Heart right ventricle (tissue), 16 donors: ENCODE measurements at places on chromosomes 11 and 22.
A peak's percentile ranks its signal among the peaks of the same experiment; 100 is the strongest.

DNA sequence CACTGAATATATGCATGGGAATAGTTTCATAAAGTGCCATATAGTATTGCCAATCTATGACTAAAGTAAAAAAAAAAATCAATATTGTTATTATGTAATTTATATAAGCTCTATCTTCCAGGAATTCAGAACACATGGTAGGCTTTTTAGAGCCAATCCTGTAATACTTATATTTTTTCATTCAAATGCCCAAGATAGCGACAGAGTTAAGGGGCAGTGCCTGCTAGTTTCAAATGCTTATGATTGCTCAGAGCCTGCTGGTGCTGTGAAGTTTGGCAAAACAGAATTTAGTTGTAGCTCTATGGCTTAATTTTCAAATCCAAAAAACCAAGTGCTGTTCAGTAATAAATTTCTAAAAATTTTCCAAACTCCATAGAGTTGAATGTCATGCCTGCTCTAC is 39.0 kb upstream of the BLID start:
- DNase-seq: no peak

DNA sequence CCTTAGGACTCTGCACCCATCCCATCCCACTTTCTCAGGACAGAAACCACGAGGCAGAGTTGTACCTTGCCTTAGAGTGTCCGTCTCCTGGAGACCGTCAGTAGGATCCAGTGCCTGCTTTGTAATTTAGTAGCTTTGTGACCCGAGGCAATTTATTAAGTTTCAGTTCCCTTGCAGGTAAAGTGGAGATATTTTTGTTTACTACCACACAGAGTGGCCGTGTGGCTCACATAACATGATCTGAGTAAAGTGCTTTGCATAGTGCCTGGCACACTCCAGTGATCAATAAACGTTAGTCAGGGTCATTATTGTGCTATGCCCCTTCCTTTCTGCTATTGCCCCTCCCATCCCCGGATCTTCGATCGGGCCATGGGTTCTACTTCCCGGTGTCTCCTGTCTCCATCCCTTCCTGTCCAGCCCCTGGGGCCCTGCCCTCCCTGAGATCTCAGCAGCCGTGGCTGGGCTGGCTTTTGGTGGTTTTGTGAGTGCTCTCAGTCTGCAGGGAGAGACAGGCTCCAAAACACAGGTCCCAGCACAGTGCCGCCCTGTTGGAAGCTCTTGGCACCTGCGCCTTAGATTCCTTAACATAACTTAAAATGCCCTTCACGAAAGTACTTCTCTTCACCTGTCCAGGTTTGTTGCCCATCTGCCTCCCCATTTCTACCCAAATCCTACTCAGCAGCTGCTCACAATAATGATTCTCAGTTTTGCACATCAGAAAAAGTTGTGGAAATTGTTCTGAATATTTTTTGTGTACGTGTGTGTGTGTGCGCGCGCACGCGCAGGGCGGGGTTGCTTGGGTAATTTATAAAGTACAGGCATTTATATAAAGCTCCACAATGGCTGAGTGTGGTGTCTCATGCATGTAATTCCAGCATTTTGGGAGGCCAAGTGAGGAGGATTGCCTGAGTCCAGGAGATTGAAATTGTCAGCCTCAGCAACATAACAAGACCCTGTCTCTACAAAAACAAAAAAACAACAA is 753.7 kb downstream of the NTM start:
- DNase-seq: no peak

DNA sequence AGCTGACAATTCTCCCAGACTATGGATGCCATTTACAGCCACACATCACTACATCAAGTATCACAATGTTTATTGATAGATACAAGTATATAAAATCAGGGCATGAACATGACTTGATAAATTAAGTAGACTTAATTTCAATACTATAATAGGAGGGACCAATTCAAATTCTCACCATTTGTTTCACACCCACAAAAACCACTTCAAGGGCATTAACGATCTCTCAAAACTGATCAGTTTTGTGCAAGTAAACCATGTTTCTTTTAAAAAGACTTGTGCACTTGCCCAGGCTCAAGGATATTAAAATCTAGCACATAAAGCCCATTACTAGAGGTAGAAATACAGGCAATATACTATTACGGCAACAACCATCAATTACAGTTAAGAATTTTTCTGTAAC is 11.7 kb downstream of the EIF4G2 start:
- DNase-seq: no peak

GRCh38 chr22:35721960-35722359 is 4.3 kb downstream of the APOL5 start:
- DNase-seq: no peak

- no peak for DNase-seq
Measured at GRCh38 chr11:57474803-57475115, 14.4 kb downstream of the RTN4RL2 start.

DNA sequence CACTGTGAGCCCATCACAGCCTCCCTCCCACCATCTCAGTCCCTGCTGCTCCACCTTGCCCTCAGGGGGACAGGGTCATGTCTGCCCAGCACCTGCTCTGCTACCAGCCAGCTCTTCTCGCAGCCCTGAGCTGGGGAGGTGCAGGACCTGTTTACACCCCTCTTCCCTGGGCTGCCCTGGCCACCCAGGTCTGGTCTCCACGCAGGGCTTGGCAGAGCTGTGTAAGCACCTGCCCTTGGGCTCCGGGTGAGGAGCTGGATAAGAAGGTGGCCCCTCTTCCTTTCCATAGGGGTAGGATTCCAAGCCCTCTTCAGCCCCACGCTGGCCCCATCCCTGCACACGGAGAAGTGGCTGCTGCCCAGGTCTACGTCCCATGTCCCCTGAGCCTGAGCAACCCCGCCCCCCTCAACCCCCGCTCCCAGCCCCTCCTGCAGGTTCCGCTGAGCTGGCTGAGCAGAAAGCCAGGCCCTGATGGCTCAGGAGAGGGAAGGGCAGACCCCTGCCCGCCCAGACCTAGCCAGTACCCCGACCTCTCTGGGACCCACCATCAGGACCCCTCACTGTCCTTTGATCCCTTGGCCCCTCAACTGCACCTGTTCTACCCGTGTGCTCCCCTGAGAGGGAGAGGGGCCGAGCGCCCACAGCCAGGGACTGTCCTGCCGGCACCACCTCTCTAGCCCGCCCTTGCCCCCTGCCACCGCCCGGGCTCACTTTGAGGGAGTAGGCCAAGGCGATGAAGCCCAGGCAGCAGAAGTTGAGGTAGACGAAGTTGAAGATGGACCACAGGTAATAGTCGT is 3.2 kb downstream of the IFITM10 start:
- no peak for DNase-seq

DNA sequence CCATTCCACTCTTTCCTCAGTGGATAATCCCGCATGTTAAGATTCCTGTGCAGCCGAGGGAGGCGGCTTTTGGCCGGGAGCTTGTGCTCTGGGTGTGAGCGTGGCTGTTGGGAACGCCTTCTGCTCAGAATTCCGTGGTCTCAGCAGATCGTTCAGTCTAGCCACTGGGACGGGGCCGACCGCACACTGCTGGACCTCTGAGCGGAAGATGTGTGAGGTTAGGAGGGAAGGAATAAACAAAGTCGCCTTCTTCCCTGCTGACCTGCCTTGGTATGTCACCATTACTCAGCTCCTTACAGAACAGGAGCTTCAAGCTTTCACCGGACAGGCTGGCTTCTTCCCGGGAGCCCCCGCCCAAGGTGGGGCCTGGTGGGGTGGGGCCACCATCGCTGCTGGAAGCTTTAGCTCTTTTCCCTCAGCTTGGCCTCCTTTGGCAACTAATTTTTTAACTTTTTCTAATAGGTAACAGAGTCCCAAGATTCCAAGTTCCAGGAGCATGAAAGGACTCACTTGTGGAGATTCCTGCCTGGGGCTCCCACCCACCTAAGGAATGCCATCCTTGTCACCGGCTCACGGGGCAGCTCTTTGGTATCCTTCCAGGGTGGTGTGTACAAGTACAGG is 22.5 kb upstream of the SEPTIN5 start:
- DNase-seq: no peak

GRCh38 chr22:44108806-44109385 is 71.8 kb upstream of the PARVG start:
- DNase-seq: no peak

DNA sequence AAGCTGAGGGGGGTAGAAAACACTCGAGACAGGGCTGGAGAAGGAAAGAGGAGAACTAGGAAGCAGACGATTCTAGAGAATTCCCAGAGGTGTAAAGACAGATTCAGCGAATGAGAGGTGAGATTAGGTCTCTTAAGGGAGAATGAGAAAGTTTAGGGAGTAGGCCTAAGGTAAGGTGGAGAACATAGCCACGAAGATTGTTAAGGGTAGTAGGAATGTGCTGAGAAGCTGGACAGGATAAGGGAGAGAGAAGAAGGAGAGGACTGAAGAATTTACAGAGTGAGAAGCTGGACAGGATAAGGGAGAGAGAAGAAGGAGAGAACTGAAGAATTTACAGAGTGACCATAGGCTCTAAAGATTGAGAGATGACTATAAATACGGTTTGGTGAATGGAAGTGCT is 908 bp downstream of the PPME1 start:
- no peak for DNase-seq

DNA sequence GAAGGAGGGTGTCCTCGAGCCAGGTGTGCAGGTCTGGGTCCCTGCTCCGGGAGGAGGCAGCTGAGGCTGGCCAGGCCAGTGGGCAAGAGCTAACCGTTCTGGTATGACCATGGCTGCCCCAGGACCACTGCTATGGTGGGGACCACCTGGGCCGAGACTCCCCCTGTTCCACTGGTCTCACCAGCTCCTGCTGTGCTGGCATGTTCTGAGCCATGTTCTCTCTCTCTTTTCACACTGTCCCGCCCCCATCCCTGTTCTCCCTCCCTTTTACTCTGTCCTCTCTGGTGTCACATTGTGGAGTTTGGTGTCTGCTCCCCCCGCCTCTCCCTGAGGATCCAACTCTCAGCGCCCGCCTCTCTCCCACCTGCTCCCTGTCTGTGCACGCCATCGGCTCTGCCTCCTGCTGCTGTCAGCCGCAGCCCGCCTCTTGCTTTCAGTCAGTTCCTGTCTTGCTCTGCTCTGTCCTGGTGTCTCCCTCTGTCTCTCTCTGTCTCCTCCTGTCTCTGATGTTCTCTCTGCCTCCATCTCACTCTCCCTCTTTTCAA is 66.4 kb downstream of the LRRC32 start:
- peak; percentile 16 for DNase-seq

GRCh38 chr11:19234231-19234817 is 6.4 kb downstream of the E2F8 start:
- no peak for DNase-seq

GRCh38 chr11:47570651-47571356 is 5.4 kb downstream of the PTPMT1 start:
- DNase-seq: no peak

DNA sequence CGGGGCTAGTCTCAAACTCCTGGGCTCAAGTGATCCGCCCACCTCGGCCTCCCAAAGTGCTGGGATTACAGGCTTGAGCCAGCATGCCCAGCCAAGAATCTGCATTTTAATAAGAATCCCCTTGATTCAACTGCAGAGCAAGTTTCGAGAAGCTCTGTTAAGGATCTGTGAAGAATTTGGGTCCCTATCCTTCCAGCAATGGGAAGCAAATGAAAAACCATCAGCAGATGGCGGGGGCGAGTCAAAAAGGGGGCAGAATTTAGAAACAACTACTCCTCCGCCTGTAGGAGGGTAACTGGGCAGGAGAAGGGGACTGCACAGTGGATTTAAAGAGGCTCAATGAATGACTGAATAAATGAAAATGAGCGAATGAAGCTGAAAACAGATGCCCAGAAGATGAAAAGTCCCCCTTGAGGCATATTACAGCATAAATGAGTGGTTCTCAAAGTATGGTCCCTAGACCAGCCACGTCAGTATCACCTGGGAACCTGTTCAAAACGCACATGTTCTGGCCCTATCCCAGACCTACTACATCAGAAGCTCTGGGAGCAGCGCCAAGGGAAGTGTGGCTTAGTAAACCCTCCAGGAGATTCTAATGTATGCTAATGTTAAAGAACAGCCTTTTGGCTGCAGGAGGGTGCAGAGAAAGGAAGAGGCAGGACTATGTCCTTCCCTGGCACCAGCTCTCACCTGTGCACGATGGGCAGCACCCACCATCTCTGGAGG is 15.0 kb downstream of the VWCE start:
- DNase-seq: no peak

DNA sequence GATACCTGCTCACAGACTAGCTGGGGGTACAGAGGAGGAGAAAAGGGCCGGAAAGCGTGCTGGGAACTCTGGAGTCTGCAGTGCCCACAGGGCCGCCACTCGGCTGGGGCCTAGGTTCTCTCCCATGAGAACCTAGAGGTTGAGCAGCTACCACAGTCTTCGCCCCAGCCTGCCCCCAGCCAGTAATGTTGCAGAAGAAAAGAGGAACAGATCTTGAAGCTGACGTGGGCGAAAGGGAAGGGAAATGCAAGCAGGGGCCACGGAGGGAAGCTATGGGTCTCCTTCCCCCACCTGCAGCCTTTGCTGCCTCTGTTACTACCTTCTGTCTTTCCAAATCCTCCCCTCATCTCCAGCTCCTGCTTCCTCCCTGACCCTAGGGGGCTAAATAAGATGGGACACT is 28.8 kb upstream of the P2RY2 start:
- DNase-seq: peak; percentile 43

- peak; percentile 55 for DNase-seq
Measured at GRCh38 chr11:69968396-69969347, 109.4 kb upstream of the ANO1 start.

- DNase-seq: peak; percentile 77
Measured at GRCh38 chr11:44627911-44628729, 62.7 kb downstream of the CD82 start.

DNA sequence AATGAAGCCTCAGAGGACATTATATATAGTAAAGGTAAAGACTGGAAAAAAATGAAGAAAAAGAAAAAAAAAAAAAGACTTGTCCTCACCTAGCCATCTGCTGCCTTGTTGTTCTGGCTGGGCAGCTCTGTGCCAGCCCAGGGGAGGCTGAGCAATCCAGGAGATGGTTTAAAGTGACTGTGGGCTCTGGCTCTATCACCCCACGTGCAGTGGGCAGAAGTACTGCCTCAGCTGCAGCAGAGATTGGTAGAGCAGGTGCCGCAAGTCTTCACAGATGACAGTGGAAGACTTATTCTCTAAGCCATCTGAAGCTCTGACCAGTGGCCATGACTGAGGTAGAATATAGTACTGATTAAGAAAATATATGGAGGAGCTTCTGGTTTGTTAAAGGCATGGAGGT is 62.2 kb downstream of the SGSM3 start:
- DNase-seq: no peak

DNA sequence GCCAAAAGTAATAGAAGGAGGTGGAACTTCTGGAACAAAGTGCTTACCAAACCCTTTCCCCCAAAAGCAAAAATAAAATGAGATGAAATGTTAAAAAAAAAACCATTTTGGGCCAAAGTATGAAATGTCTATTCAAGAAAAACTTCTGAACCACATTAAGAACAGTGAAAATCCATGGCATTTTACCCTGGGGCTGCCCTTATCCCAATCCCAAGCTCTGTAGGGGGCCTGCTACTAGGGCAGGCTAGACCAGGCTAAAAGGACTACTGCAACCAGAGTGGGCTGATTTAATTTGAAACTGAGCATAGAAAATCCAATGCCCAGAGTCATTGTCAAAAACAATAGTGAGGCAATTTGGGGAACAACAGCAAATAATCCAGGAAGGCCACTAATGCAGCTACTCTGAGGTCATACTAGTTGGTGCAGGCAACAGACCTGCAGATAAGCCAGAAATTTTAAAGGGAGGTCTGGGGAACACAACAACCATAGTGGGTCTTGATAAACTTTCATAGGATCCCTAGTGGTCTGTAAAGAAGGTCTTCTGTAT is 99.4 kb downstream of the RELT start:
- no peak for DNase-seq
